OCI-LY7 (cell line): ENCODE measurements at places on chromosomes 5 and 9. TPM values are rescaled to one million over a fixed set of nuclear protein-coding genes. Genes with fewer than 3 reads are reported as not detected.

GRCh38 chr5:68299575-68299974, 84.0 kb downstream of the PIK3R1 start:
- no peak for DNase-seq

DNA sequence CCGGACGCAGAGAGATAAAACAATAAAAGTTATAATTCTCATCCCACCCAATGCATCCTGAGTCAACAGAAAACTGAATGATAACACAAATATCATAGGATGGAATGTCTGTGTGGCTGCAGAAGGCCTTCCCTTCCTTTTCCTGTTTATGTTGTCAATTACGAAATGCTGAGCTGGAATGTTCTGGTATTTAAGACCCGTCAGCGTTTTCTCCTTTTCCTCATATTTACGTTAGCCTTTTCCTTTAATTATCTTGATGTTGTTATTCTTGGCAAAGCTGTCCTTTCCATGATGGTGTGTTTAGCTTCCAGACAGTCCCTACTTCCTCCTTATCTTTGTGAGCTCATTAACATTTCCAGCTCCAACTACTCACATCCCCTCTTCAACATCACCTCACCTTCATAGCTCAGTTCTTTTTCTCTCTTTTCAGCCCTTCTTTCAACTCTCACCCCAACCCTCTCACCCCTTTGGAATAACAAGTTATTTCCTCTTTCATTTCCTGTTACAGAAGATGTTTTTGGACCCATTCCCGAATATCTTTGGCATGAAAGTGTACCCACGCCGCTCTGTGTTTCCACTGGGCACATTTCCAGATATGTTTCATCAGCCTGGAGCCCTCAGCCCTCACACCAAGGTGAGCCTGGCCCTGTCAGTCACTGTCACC, 221.6 kb downstream of the NR2F1-AS1 start:
- DNase-seq: no peak

DNA sequence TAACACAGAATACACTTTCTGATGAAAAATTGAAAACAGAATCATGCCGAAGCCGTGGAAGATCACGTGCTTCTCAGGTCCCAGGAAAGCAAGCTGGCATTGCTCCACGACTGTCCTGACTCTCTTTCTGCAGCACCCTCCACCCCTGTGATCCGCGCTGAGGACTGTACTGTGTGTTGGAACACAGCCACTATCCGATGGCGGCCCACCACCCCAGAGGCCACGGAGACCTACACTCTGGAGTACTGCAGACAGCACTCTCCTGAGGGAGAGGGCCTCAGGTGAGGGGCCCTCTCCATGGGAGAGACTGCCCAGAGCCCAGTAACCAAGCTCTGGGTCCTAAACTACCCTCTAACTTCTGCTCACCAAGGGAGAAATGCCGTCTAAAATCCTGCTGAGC, 73.3 kb downstream of the CMYA5 start:
- no peak for DNase-seq

- no peak for DNase-seq
Observed at GRCh38 chr9:69943148-69943806, 100.4 kb upstream of the MAMDC2 start.

DNA sequence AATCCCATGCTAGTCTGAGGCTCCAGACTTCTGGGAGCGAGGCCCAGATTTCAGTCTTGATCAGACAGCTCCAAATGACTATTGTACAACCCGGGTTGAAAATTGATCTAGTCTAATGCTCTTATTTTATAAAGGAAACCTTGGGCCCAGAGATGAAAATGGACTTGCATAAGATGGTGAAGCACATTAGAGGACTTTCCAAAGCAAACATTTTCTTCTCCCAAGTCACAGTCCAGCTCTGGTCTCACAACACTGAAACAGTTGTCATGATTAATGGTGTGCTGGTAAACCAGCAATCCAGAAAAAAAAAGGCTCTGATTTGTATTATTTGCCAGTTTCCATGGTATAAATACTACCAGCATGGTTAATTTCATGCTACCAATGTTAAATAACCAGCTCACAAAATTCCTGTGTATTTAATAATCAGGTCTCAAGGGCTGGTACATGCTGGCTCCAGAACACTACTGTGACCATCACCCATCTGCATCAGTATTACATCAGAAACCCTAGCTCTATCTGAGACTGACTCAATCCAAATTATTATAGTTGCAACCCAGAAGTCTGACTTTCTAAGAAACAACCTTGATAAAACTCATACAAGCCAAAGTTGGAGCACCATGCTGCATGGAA, 32.5 kb upstream of the ABLIM3 start:
- DNase-seq: no peak

DNA sequence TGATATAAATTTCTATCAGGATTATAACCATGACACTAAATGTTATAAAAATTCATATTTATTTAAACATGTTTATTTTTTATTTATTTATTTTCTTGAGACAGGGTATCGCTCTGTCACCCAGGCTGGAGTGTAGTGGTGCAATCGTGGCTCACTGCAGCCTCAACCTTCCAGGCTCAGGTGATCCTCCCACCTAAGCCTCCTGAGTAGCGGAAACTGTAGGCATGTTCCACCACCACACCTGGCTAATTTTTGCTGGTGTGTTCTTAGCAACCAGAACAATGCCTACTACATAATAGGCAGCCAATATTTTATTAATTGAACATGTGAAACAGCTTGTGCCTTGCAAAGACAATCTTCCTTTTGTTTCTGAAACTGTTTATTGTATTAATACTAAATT, 6.5 kb upstream of the PTBP3 start:
- no peak for DNase-seq

DNA sequence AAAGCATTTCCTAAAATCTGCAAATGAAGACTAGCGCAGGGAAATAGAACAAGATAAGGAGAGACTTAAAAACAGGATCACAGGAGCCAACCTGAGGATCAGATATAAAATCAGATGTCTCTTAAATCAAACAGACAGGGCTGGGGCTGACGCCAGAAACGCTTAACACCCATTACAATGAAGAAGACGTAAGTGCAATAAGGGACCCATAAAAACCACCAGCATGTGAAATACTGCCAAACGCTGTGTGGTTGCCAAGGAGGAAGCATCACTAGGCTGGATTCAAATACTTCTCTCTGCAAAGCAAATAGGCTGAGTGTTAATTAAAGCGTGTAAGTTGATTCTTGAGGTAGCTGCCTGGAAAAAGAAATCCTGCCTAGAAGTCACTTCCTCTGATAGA, 74.4 kb upstream of the ATP10B start:
- DNase-seq: no peak

GRCh38 chr9:7121055-7121454, 363.3 kb downstream of the KDM4C start:
- no peak for DNase-seq

- no peak for DNase-seq
Observed at GRCh38 chr5:34015120-34015822, 7.4 kb upstream of the AMACR start.

- peak; percentile 87 for DNase-seq
Observed at GRCh38 chr9:89743216-89743572, 138.4 kb downstream of the GADD45G start.

GRCh38 chr5:75654693-75655295, 43.5 kb downstream of the ANKDD1B start:
- DNase-seq: no peak

GRCh38 chr9:7871977-7872730, 72.6 kb upstream of the DMAC1 start:
- no peak for DNase-seq

DNA sequence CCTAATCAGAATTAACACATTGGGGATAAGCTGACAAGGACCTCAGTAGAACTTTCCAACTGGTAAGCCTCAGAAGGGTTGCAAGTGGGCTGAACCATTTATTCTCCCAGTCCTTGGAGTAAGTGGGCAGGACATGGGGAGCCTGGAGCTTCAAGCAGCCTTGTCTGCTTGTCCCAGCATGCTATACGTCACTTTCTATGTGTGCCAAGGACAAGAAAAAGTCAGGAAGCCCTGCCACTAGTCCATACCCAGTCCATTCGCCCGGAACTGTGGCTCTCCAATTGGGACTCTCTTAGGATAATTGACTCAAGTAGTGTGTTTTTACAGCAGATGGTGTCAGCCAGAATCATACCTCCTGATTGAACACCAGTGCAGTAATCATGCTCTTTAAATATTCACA, 62.6 kb upstream of the FRRS1L start:
- no peak for DNase-seq

DNA sequence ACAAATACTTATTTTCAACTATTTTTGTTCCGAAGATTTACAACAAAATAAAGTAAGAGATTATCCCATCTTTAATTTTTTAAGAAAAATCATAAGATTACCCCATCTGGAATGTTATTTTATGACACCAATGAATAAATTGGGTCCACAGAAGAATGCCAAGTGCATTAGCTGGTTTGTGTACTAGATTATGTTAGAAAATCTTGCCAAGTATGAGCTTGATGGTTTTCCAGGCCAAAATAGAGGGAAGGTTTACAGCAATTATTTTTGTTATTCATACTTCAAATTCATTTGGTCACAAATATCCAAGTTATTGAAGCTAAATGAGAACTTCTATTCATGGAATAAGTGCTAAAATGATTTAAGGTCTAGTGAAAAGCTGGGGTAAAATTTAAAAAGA, 109.4 kb upstream of the DMRTA1 start:
- no peak for DNase-seq

GRCh38 chr9:131885144-131885609, 145.3 kb upstream of the RAPGEF1 start:
- no peak for DNase-seq

- no peak for DNase-seq
Observed at GRCh38 chr5:77319117-77319804, 108.8 kb downstream of the PDE8B start.

DNA sequence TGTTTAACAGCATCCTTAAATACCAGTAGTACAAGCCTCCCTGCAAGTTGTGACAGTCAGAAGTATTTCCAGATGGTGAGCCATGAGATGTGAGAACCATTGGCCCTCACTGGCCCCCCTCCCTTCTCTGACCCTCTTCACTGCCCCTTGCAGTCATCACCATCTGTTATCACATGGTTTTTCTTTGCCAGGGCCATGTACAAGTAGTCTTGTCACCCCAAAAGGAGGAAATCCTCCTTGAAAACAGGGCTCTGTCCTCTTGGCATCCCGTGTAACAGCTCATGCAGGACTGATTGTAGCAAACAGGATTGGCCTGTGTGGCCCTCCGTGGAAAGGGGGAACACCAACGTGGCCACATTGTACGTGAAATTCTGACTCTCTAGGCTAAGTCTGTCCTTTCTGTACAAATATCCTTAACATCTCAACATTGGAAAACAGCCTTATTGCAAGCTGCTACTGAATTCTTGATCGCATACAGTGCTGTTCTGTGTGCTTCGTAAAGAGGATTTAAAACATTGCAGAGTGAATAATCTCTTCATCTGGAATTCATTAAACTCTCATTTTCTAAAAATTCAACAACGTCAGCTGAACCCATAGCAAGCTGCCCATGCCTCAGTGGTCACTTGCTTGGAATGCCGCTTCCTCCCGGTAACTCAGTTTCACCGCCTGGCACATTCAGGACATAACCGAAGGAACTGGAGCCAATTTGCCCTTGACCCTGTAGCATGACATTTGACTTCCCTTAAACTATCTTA, 171.7 kb downstream of the ATPSCKMT start:
- no peak for DNase-seq

- peak; percentile 92 for DNase-seq
Observed at GRCh38 chr5:172110921-172111851, 76.8 kb downstream of the STK10 start.

- DNase-seq: no peak
Observed at GRCh38 chr5:51466214-51466613, 83.0 kb downstream of the ISL1 start.

DNA sequence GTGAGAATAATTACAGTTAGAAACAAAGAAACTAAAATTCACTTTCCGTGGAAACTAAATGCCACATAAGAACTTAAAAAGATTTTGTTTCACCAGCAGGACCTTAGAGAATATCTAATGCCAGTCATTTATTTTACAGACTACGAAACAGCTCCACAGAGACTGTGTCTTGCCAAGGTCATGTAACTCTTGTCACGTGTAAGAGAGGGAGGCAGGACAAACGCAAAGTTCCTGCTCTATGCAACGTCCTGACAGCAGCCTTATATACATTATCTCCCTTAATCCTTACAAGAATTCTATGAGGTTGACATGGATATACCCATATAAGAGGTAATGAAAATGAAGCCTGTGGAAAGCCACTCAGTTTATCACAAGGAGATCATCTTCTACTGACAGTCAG, 39.4 kb downstream of the CTNNAL1 start:
- DNase-seq: no peak

DNA sequence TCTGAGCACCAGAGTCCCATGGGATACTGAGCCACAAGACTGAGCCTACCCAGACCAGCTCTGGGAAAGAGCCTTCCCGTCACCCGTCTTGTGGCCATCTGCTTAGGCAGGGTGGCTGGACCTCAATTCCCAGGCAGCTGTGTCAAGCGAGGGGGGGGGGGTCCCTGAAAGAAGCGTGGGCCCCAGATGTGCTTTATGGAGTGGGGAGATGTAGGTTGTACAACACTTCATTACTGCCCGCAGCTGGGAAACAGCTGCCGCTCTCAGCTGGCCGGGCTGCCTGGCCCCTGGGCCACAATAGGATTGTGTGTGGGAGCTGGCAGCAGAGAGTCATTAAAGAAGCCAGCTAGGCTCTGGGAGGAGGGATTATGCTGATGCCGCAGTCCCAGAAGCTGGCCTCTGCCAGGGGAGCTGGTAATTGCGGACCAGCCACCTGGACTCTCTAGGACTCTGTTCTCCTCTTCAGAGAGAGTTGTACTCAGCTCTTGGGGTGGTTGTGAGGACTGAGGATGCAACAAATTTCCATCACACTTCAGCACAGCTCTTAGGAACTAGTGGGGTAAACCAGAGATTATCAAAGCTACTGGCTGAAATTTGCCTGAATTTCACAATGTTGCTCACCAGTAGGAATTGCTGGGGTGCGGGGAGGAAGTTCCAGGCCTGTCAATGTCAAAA, 145.4 kb downstream of the GADD45G start:
- DNase-seq: no peak

- peak; percentile 48 for DNase-seq
Observed at GRCh38 chr9:133163504-133164172, at the start of gene GBGT1. GBGT1 (minus strand) TSS chr9:133163914; CDS start chr9:133162412, 1,502 bp downstream.

SLC27A6 gene
- not detected in 2 replicates for total RNA-seq

SMIM32 gene
- not detected in 2 replicates for total RNA-seq

SMIM33 gene
- total RNA-seq: not detected in 2 replicates

LHX3 gene
- total RNA-seq: 0.15 TPM in 1 of 2 replicates, not detected in the other

NR2F1 gene
- total RNA-seq: not detected in 2 replicates

GPR151 gene
- not detected in 2 replicates for total RNA-seq

SOHLH1 gene
- total RNA-seq: not detected in 2 replicates

HACD4 gene
- total RNA-seq: not detected in 2 replicates

RHOBTB3 gene
- 0.51 and 0.81 TPM in 2 replicates for total RNA-seq

CAMK4 gene
- 25.4 and 31.2 TPM in 2 replicates for total RNA-seq

ADAM19 gene
- 78.3 and 103 TPM in 2 replicates for total RNA-seq

TAS2R1 gene
- not detected in 2 replicates for total RNA-seq

TSSK1B gene
- total RNA-seq: not detected in 2 replicates

HMCN2 gene
- not detected in 2 replicates for total RNA-seq

FAM169A gene
- not detected in 2 replicates for total RNA-seq

PIK3R1 gene
- total RNA-seq: 43.4 and 45.6 TPM in 2 replicates

GFPT2 gene
- not detected in 2 replicates for total RNA-seq

IFNE gene
- total RNA-seq: not detected in 2 replicates

CDC20B gene
- total RNA-seq: not detected in 2 replicates

KCNV2 gene
- not detected in 2 replicates for total RNA-seq

EXOSC2 gene
- total RNA-seq: 79.8 and 89.9 TPM in 2 replicates

AJM1 gene
- 4.6 and 5.1 TPM in 2 replicates for total RNA-seq
